CD4-positive, CD25-positive, alpha-beta regulatory T cell (primary cell): ENCODE measurements at places on chromosomes 7 and 10. TPM values are rescaled to one million over a fixed set of nuclear protein-coding genes. Genes with fewer than 3 reads are reported as not detected.

Gene OR2A7
- 6.0 TPM for total RNA-seq

Gene ZEB1
- 150 TPM for total RNA-seq

Gene PTPN20
- not detected for total RNA-seq

Gene NIPSNAP2
- total RNA-seq, result 34.8 TPM

Gene PODXL
- total RNA-seq, result 0.89 TPM

Gene NODAL
- not detected for total RNA-seq

GRCh38 chr7:117412390-117412789, 14.9 kb downstream of the ASZ1 start:
- no peak overlapping the region for H3K4me3 ChIP-seq
- H3K4me1 ChIP-seq, result no peaks in the 10 kb centered on the region
- no peak overlapping the region for H3K27ac ChIP-seq

- peaks cover 25% of the 10 kb centered on the region for H3K36me3 ChIP-seq
- DNase-seq, result peak; percentile 31
- H3K4me1 ChIP-seq, result peaks cover 32% of the 10 kb centered on the region
These were observed 881 bp upstream of the SSBP1 start for GRCh38 chr7:141737118-141737835.

- H3K27ac ChIP-seq, result peak overlapping the region; percentile 34
- peaks cover 13% of the 10 kb centered on the region for H3K27me3 ChIP-seq
- H3K4me3 ChIP-seq, result peak overlapping the region; percentile 90
- no peak for DNase-seq
- H3K36me3 ChIP-seq, result no peaks in the 10 kb centered on the region
These were observed 12.5 kb upstream of the EBLN1 start for GRCh38 chr10:22230158-22230833.

- H3K27me3 ChIP-seq, result no peaks in the 10 kb centered on the region
- peaks cover 14% of the 10 kb centered on the region for H3K4me1 ChIP-seq
- no peak overlapping the region for H3K4me3 ChIP-seq
- no peak overlapping the region for H3K27ac ChIP-seq
These were observed 154.8 kb downstream of the PHF14 start for GRCh38 chr7:11128498-11128897.

GRCh38 chr7:134823400-134823799, 44.0 kb downstream of the CALD1 start:
- H3K27ac ChIP-seq, result no peak overlapping the region
- no peak overlapping the region for H3K4me3 ChIP-seq
- H3K36me3 ChIP-seq, result no peaks in the 10 kb centered on the region
- H3K27me3 ChIP-seq, result no peaks in the 10 kb centered on the region
- DNase-seq, result no peak
- no peaks in the 10 kb centered on the region for H3K4me1 ChIP-seq

GRCh38 chr7:1192171-1192676, 32.2 kb upstream of the ZFAND2A start:
- H3K27me3 ChIP-seq, result no peaks in the 10 kb centered on the region
- no peak overlapping the region for H3K27ac ChIP-seq
- no peak for DNase-seq
- H3K4me3 ChIP-seq, result no peak overlapping the region
- no peaks in the 10 kb centered on the region for H3K36me3 ChIP-seq

- no peak overlapping the region for H3K27ac ChIP-seq
- no peak overlapping the region for H3K4me3 ChIP-seq
- H3K4me1 ChIP-seq, result no peaks in the 10 kb centered on the region
- DNase-seq, result no peak
These were observed 1109.3 kb downstream of the REEP3 start for GRCh38 chr10:64630534-64630933.

GRCh38 chr10:19777806-19778205, 38.4 kb upstream of the PLXDC2 start:
- H3K27me3 ChIP-seq, result no peaks in the 10 kb centered on the region
- no peaks in the 10 kb centered on the region for H3K36me3 ChIP-seq
- H3K4me1 ChIP-seq, result no peaks in the 10 kb centered on the region
- no peak overlapping the region for H3K27ac ChIP-seq

DNA sequence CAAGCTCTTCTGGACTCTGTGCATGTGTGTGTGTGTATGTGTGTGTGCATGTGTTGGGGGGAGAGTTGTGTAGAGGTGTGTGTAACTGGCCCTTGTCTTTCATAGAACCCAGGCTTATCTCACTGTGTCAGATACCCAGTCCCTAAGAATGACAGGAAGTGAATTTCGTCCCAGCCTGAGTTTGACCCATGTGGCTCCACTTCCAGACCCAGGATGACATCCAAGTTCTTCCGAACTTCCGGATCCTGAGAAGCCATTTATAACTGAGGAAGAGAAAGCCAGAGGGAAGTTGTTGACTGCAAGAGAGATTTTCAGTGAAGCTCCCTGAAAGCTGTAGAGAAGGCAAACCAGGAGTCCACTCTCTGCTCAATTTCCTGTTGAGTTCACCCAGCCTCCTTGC, 53.2 kb downstream of the ADRB1 start:
- peaks cover 17% of the 10 kb centered on the region for H3K27me3 ChIP-seq
- H3K4me3 ChIP-seq, result no peak overlapping the region
- no peak overlapping the region for H3K27ac ChIP-seq
- H3K4me1 ChIP-seq, result peaks cover 19% of the 10 kb centered on the region
- H3K36me3 ChIP-seq, result no peaks in the 10 kb centered on the region

DNA sequence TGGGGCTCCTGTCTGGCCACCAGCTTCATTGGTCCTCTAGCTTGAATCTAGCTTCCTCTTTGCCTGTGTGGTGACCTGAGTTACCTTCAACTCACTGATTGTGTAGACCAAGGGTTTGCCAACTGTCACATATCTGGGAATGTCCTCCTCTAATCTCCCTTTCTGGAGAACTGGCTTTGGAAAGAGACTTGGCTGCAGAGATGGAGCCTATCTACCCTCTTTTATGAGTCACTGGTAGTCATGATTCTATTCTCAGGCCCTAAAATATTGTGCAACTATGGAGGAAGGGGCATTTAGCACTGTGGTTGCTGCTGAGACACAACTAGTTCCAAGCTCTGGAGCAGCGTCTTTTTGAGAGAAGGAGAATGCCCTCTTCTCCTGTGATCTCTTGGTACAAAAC, 691.3 kb downstream of the KCNMA1 start:
- DNase-seq, result no peak
- no peaks in the 10 kb centered on the region for H3K27me3 ChIP-seq
- no peaks in the 10 kb centered on the region for H3K36me3 ChIP-seq
- H3K4me3 ChIP-seq, result no peak overlapping the region
- no peak overlapping the region for H3K27ac ChIP-seq

- no peak overlapping the region for H3K27ac ChIP-seq
- no peaks in the 10 kb centered on the region for H3K4me1 ChIP-seq
- H3K27me3 ChIP-seq, result no peaks in the 10 kb centered on the region
- no peaks in the 10 kb centered on the region for H3K36me3 ChIP-seq
These were observed 47.1 kb upstream of the NANOS1 start for GRCh38 chr10:118982366-118982765.

DNA sequence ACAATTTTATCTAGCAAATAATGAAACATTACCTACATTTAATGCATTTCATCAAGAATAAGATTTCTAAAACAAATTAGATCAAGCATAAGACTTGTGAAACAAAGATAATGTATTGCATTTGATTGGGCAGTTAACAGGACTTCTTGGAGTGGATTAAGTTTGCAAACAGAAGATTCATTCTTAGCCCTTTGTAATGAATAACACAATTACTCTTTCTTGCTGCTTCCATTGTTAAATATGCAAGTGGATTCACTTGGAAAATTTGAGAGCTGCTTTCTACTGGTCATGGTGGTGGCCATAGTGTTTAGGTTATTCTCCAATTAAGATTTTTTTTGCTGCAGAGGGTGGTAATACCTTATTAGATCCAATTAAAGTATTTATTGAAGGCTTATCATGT, 6.0 kb downstream of the PPP1R9A start:
- no peaks in the 10 kb centered on the region for H3K4me1 ChIP-seq
- H3K36me3 ChIP-seq, result no peaks in the 10 kb centered on the region
- no peak for DNase-seq
- H3K27me3 ChIP-seq, result peaks cover 20% of the 10 kb centered on the region
- no peak overlapping the region for H3K27ac ChIP-seq
